Hematopoietic multipotent progenitor cell (in vitro differentiated cells): ENCODE measurements at places on chromosomes 6 and 20.

DNA sequence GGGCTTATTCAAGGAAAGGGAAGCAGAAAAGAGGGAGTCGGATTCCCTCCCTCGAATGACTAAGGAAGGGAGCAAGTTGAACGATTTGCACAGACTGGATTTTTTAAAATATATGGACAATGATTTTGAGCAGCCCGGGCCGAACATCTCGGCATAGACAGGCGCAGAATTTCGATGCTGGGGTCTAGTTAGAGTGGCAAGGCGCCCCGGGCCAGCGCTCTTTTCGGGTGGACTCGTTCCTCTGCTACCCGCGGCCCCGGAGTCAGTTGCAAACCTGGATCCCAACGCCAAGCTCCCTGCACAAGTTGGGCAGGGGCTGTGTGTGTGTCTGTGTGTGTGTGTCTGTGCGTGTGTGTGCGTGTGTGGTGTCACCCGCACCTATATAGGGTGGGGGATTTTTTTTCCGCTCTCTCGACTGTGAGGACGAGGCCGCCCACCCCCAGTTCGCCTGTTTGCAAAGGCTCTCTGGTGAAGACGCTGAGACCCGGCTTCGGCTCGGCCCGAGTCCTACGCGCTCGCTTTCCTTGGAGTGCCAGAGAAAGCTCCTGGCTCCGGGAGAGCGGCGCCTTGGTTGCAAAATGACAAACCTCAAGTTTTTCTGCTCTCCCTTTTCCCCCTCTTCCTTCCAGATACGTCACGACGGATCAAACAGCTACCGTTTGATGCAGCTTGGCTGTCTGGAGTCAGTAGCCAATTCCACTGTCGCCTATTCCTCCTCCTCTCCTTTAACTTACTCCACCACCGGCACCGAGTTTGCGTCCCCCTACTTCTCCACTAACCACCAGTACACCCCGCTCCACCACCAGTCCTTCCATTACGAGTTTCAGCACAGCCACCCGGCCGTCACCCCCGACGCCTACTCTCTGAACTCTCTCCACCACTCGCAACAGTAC lies 1.4 kb downstream of the TFAP2D start:
- no peak for DNase-seq

DNA sequence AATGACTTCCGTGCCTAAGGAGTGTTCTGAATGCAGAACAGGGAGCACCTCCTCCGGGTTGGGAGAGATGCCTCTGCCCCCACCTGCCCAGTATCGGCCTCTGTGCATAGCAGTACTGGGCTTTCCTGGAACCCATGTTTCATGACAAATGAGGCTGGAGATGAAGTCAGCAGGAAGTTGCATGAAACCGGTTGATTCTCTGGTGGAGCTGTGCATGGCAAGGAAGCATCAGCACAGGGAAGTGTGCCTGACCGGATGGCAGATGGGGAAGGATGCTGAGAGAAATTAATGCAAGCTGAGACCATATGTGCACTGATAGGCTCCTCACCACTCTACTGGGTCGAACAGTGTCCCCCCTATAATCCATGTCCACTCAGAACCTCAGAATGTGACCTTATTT lies 155.5 kb downstream of the CDH26 start:
- DNase-seq: no peak

GRCh38 chr6:149169761-149170511 lies 147.6 kb upstream of the TAB2 start:
- no peak for DNase-seq

DNA sequence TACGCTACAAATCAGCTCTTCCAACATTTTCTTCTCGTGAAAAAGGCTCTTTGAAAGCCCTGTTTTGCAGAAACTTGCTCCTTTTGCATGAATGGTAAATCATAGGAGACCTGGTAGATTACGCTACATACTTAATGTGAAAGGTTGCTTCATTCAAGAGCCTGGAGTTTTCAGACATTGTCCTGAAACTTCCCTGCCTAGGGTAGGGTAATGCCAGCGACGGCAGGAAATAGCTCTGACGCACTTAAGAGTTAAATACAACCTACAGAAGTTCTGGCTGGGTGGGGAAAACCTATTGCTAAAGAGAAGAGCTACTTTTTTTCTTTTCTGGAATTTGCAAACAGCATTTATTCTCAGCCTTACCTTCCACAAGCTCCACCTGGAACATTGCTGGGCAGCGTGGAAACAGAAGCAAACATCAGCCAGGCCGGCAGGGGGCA lies 144.5 kb downstream of the LPA start:
- DNase-seq: no peak

DNA sequence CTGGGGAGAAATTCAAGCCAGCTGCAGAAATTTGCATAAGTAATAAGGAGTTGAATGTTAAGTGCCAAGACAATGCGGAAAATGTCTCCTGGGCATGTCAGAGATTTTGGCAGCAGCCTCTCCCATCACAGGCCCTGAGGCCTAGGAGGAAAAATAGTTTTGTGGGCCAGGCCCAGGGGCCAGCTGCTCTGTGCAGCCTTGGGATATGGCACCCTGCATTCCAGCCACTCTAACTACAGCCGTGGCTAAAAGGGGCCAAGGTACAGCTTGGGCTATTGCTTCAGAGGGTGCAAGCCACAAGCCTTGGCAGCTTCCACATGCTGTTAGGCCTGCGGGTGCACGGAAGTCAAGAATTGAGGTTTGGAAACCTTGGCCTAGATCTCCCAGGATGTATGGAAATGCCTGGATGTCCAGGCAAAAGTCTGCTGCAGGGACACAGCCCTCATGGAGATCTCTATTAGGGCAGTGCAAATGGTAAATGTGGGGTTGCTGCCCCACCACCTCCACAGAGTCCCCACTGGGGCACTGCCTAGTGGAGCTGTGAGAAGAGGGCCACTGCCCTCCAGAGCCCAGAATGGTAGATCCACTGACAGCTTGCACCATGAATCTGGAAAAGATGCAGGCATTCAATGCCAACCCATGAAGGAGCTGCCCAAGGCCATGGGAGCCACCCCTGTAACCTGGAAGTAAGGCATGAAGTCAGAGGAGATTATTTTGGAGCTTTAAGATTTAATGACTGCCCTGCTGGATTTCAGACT lies 126.5 kb downstream of the DTNBP1 start:
- no peak for DNase-seq
